ENCODE measurements at places on chromosomes 11 and 22.

DNA sequence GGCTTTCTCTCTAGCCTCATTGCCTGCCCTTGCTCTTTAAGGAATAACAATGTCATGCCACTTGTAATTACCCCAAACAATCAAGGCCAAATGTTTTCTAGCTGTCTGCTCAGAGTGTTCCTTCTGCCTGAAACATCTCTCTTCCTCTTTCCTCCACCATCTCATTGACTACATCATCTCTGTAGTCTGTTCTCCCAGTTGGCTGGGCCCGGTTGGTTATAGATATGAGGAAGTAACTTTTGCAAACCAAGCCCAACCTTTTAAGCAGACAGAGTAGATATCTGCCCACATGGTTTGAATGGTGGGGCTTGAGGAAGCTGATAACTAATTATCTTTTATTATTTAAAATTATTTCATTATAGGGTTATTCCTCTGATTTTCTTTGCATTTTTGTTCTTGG, 104.5 kb downstream of the NTM start:
- no peak for DNase-seq

DNA sequence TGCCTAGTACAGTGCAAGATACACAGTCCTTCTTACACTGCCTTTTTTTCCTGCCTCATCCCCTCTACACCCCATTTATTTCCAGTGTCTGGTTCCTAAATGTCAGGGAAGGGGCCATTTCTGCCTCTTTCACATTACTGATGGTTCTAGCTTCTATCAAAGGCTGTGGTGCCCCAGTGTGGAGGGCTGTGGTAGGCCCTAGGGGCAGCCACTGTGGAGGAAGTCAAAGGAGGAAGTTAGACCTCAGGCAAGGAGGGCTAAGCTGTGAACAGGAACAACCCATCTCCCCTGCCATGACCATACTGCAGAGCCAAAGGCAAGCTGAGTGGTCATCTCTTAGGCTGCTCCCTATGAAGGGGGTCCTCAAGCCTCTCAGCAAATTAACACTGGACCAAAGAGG, 81.9 kb upstream of the CRTAM start:
- DNase-seq: peak; percentile 67

DNA sequence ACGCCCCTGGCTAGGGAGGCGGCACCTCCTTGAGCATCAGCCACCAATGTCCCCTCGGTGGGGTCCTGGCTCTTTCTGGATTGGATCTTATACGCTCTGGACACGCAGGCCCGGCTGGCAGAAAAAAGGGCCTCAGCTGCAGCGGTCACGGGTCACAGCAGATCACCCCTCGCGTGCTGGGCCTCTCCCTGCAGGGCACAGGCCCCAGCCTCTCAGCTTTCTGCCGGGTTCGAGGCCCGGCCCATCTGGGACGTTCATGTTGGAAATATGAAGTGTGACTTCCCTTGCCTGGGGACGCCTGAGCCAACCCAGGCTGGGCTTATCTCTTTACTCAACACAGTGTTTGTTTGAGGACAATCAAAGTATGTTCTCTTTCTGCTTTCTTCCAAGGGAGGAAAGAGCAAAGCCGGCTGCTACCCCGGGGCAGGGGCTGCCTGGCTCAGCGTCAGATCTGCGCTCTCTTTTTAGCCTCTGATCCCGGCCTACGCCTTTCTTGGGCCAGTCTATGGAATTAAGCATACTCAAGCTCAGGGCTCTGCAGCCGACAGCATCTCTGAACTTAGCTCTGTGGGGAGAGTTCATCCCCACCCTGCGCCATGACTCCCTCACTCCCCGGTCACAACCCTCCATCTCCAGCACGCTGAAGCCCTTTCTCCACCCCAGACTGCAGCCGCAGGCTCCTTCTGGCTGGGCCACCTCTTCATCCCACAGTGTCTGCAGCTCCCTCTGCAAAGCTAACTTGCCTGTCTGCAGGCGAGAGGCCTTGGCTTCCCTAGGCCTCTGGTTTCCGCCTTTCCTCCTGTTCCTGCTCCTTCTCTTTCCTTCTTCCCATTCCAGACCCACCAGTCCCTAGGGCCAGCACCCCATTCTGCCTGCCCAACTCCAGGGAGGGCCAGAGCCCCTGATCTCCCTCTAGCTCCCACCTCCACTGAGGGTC, 38.8 kb downstream of the ADAMTS15 start:
- DNase-seq: no peak

- DNase-seq: no peak
Observed at GRCh38 chr11:13118650-13119049, 109.5 kb downstream of the RASSF10 start.

GRCh38 chr11:72695354-72695753, 21.1 kb upstream of the PDE2A start:
- DNase-seq: no peak

DNA sequence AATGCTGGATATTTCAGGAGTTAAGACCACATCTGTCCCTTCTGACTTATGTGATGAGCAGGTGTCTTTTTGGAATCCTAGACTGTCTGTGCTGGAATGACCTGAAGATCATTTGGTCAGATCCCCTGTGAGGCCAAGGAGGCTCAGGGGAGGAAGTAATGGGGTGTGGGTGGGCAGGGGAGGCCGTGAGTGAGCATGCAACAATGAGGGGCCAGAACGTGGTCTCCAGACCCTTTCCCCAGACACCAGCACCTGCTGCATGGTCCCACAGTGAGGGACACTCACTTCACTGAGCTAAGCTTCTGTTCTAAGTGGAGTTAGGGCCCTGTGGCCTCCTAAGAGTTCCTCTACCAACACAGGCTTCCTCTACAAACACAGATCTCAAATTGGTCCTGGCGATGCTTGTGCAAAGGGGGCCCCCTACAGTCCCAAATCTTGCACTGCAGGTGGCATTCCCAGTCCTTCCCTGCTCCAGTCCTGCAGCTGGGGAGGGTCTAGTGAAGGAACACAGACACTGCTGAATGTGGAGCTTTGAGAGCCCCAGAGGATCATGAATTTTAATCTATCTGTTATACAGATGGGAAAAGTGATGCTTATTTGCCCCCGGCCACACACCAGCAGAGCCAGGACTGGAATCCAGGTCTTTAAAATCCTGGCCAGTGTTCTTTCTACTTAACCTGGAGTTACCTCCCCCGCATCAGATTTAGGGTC, 7.4 kb downstream of the USP2 start:
- DNase-seq: peak; percentile 54

DNA sequence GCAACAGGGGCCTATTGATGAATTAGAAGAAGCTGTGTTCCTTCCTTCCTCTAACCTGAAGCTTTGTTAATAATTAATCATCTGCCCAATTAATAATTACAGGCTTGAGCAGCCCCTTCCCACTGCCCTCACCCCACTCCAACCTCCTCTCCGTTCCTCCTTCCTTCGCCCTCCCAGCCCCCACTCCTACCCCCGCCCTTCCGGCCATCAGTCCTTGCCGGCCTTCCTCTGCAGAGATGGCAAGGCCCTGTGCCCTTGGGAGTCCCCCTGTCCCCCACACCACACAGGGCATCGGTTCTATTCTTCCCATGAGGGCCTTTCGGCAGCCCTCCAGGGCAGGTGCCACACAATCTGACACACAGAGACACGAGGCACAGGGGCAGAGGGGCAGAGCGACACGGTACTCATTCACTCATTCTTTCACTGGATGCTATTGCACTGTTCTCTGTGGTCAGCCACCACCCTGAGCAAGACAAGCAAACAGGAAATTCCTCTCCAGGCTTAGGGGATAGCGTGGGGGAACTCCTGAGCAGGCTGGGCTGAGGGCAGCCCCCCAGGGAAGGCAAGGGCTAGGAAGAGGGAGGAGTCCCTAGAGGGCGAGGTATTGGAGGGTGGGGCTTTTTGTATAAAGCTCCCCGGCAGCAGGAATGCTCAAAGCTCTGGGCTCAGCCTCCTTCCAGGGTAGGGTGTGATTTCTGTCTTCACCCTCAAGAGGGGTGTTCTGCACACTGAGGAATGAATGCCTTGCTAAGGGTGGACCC, 14.7 kb downstream of the MGAT3 start:
- peak; percentile 26 for DNase-seq

DNA sequence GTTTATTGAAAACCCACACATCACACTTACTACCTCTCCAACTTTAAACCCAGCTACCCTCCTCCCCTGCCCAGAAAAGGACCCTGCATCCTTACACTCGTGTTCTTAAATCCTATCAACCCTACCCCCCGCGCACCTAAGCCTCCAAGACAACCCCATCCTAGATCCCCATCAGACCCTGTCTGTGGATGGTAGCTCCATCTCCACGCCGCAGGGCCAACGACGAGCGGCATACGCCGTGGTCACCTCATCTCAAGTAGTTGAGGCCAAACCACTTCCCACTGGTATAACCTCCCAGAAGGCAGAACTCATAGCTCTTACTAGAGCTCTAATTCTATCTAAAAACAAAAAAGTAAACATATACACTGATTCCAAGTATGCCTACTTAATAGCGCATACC, 9.4 kb upstream of the OR56A3 start:
- DNase-seq: no peak

GRCh38 chr22:38835888-38836301, 7.9 kb downstream of the NPTXR start:
- no peak for DNase-seq

- no peak for DNase-seq
Observed at GRCh38 chr22:27546157-27546935, 255.2 kb downstream of the MN1 start.

DNA sequence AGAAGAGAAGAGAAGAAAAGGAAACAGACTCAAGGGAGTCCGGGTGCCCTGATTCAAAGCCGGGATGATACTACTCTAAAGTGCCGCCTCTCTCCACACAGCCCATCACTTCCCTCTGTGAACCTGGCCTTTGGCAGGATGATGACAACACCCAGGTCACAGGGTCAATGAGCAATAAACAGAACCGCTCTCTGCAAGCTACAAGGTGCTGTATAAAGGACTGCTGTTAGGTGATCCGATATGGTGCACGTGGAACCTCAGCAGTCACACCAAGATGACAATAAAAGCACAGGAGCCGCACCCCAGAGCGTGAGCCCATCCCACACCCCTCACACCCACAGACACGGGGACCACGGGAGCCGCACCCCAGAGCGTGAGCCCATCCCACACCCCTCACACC, 10.7 kb downstream of the TTLL1 start:
- DNase-seq: no peak

DNA sequence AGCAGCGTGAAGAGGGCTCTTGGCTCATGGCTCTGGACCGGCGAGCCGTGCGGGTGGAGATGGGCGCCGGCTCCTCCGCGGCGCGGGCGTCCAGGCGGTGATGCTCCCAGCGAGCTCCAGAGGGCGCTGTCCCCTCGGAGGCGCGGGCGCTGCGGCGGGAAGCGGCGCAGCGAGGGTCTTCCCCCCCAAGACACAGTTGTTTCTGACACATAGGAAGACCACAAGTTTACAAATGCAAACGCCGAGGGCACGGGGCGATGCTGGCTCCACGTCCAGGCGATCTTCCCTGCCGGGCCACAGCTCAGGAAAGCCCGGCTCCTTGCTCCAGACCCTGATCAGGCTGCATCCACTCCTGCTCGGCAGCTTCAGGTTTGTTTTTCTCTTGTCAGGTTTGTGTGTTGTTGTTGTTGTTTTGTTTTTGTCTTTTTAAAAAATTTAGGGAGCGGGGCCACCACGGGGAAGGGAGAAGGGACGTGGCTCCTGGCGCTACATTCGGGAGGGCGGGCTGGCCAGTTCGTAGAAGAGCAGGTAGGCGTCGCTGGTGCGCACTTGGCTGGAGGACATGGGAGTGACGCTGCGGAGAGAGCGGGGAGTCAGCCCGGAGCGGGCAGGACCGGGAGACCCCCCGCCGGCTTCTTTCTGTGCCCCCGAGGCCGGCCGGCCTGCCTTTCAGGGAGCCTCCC, 10.0 kb upstream of the MFRP start:
- DNase-seq: peak; percentile 74

DNA sequence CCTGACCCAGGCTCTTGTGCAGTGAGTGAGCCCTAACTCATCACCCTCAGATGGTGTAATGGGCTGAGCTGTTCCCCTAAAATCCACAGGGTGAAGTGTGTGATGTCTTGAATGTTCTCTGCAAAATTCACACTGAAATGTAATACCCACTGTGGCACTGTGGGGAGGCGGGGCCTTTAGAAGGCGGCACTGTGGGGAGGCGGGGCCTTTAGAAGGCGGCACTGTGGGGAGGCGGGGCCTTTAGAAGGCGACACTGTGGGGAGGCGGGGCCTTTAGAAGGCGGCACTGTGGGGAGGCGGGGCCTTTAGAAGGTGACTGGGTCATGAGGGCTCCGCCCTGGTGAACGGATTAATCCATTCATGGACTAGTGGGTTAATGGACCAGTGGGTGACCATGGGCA, 33.0 kb downstream of the CHID1 start:
- DNase-seq: peak; percentile 11

- peak; percentile 42 for DNase-seq
Observed at GRCh38 chr11:59755701-59756557, 753 bp downstream of the STX3 start.

DNA sequence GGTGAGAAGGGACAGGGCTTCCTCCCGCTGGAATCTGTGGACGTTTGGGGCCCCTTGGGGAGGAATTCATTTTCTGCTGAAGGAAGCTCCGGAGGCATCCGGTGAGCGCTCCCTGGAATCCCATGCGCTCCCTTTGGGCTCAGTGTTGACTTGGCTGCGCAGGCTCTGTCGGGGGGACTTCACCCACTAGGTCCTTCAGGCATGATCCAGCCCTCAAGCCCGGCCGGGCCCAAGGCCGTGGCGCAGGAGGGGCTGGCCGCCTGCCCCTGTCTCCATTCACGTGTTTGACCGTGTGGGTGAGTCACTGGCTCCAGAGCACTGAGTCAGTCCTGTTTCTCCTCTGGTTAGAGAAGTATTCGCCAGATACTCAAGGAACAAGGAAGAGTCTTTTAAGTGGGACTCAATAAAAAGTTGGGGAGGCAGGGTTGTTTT, 1.4 kb downstream of the CTTN start:
- no peak for DNase-seq

GRCh38 chr22:24188705-24189248, 7.5 kb downstream of the SUSD2 start:
- DNase-seq: no peak

- DNase-seq: no peak
Observed at GRCh38 chr11:9905501-9905951, 241.6 kb downstream of the SWAP70 start.

- DNase-seq: no peak
Observed at GRCh38 chr11:116176484-116177005, 596.2 kb downstream of the BUD13 start.

DNA sequence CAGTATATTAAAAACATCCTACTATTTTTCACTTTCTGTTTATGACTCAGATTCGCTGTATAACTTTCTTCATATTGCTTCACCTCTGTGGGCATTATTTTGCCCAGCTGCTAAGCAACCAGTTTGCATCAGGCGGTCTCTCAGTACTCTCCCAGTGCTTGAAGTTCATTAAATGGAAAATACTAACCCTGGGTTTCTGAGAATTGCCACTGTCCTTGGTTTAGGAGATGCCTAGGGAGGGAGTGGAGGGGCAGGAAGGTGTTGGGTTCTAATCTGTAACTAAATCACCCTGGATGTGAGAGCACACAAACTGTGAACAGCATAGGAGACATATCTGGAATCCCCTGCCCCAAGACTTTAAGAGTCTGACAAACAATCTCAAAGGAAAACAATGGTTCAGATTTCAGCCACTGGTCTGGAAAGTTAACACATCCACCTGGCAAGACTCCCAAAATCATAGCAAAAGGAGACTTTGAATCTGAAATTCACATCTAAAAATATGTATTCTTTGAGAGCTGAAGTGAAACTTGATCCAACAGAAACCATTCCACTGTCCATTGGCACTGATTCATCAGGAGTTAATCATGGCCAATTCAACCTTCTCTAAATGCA, 540.0 kb downstream of the SOX6 start:
- DNase-seq: peak; percentile 11

- DNase-seq: peak; percentile 22
Observed at GRCh38 chr11:110000031-110000502, 93.1 kb upstream of the ZC3H12C start.

All from CD4-positive, alpha-beta T cell treated with Interleukin-17A for 1 hour (primary cell).